Stimulated activated CD8-positive, alpha-beta memory T cell treated with anti-CD3 and anti-CD28 coated beads, Interleukin-4, amount 100 ng/mL, for 1 hour (primary cell): ENCODE measurements at places on chromosomes 7 and 10.

- no peak for DNase-seq
These were observed 175.8 kb upstream of the LYZL1 start for GRCh38 chr10:29112827-29113615.

DNA sequence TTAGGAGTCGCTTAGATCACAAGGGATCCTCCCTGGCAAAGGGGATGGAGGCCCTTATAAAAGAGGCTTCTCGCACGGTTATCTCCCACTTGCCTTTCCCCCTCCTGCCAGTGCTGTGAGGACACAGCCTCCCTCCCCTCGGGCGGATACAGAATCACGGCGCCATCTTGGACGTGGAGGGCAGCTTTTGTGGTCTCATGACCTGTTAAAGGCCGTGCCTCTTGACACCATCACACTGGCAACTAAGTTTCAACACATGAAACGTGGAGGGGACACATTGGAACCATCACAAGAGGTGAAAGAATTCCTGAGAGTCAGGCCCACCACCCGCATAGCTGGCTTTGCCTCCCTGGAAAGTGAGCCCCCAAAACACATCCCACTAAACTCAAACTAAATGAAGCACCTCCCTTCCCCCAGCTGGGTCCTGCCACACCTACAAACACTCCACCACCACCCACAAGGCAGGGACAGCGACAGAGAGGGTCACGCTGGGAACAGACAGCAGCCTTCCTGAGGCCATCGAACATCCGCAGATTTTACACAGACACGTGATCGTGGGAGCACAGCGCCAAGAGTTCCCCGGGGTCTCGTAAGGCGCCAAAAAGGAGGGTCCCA lies 110.6 kb downstream of the TCERG1L start:
- DNase-seq: no peak

DNA sequence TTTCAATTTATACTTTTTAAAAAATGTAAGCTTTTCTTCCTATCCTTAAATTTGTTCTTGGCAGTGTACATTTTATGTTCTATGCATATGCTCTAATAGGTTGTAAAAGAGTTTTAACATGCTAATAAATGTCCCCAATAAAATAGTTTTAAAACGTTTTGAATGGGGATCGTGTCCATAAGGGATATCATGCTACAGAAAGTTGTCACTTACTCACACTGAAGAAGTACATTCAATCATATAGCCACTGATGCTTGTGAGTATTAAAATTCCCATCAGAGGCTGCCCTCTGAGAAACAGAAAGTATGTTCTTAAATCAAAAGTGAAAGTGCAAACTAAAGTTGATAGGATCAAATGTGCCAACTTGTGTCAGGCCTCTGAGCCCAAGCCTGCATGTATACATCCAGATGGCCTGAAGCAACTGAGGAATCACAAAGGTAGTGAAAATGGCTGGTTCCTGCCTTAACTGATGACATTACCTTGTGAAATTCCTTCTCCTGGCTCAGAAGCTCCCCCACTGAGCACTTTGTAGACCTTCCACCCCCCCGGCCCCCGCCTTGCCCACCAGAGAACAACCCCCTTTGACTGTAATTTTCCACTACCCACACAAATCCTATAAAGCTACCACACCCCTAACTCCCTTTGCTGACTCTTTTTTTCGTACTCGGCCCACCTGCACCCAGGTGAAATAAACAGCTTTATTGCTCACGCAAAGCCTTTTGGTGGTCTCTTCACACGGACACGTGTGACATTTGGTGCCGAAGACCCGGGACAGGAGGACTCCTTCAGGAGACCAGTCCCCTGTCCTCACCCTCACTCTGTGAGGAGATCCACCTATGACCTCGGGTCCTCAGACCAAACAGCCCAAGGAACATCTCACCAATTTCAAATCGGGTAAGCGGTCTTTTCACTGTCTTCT lies 877 bp upstream of the NOD1 start:
- no peak for DNase-seq

- DNase-seq: no peak
These were observed 12.4 kb downstream of the ANTXRL start for GRCh38 chr10:46299286-46299535.

- no peak for DNase-seq
These were observed 12.8 kb upstream of the POT1 start for GRCh38 chr7:124942399-124942798.

DNA sequence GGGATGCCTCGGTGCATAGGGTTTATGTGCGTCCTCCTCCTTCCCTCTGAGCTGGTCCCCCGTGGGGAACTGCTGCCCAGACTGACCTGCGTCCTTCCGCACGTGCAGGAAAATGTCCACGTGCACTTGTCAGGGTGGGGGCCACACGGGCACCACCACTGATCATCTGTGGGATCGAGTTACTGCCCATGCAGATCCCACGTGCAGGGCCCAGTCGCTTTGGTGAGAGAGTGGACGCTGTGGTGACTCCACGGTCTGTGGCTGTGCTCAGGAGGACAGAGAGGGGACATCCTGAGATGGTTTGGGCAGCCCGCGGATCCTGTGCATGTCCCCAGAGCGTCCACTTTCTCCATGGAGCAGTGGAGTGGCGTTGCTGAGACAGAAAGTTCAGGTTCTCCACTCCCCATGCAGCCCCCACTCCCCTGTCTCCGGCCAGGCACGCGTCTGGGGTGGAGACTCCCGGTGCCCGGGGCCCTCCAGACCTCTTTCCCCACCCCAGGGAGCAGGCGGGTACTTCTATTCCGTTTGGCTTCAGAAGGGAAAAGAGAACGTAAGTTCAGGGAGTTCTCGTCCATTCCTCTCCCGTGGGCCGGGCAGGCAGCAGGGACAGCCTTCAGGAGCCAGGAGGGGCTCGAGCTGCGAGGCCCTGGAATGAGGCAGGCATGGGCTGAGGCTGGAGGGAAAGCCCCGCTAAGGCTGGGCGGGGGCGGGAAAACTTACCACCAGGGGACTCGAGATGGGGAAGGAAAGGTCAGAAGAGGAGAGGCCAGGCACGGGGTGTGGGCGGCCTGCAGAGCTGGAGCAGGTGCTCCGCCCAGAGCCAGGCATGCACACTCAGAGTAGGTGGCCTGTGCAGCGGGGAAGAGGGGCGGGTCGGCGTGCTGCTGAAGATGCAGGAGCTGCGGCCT lies 59.9 kb downstream of the EGFR start:
- DNase-seq: no peak

GRCh38 chr10:74137992-74138391 lies 12.6 kb downstream of the AP3M1 start:
- no peak for DNase-seq

- DNase-seq: no peak
These were observed 23.9 kb downstream of the SCD start for GRCh38 chr10:100370714-100371481.

DNA sequence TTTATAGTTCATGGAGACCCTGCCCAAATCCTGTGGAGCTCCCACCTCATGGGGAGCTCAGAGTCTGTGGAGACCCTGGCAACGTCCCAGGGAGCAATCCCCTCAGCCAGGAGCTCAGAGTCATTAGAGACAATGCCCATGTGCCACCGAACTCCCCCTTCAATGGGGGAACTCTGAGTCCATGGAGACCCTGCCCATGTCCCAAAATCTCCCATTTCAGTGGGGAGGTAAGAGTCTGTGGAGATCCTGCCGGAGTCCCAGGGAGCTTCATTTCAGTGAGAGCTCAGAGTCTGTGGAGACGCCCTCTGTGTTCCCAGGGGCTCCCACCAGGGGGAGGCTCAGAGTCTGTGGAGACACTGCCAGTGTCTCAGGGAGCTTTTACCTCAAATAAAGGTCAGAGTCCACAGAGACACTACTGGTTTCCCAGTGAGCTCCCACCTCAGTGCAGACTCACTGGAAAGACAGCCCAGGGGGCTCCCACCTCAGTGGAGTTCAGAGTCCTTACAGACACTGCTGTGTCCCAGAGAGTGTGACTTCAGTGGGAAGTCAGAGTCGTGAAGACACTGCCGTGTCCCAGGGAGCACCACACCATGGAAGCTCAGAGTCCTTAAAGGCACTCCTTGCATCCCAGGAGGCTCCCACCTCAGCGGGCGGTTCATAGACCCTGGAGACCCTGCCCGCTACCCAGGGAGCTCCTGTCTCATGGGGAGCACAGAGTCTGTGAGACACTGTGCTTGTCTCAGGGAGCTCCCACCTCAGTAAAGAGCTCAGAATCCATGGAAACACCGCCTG lies 5.0 kb downstream of the MYO1G start:
- no peak for DNase-seq

DNA sequence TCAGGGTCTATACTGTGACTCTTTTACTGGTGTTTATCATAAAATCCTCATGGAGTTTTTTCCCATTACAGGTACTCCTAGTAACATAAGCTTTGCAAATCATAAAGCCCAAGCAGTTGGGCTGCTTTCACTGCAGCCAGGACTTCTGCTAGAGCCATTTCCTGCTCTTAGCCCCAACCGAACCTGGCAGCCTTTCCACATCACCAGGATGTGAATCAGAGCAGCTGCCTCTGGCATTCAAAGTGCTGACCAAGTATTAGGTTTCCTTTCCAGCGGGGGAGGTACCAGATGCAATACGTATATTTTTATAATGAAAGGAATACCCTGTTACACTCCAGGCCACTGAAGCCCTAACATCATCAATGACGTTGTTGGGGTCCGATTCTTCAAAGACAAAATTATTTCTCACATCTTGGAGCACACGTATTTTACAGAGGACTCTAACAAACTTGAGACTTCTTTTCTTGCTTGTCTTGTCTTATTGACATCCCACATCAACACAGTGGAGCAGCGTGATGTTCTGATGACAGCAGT lies 3.6 kb upstream of the HTR5A start:
- DNase-seq: no peak

DNA sequence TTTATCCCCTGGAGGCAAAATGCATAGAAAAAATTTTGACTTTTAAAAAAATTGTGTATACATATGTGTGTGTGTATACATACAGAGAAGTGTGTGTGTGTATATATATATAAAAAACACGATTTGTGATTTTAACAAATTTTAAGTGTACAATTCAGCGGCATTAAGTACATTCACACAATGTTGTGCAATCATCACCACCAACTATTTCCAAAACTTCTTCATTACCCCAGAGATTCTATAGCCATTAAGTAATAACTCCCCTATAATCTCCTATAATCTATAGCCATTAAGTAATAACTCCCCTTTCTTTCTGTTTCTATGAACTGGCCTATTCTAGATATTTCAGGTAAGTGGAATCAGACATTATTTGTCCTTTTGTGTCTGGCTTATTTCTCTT lies 20.7 kb upstream of the CAMK2B start:
- no peak for DNase-seq

- DNase-seq: no peak
These were observed 6.5 kb upstream of the GIMAP8 start for GRCh38 chr7:150443793-150444540.

DNA sequence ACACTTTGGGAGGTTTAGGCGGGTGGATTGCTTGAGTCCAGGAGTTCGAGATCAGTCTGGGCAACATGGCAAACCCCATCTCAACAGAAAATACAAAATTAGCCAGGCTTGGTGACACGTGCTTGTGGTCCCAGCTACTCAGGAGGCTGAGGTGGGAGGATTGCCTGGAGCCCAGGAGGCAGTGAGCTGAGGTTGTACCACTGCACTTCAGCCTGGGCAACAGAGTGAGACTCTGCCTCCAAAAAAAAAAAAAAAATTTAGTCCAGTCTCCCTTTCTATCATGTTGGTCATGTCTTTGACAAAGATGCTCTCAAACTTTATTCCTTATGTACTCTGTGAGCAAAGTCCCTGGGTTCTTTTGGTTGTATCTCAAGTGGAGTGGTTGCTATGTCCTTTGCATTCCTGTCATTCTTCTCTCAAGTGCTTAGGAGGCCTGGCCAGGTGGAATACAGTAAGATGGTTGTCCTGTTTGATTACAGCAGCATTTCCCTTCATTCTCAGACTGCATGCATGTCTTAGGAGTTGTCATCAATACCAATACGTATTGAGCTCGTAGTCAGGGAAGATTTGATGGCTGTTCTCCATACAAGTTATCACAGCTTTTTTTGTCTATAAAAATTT lies 85.7 kb downstream of the MMRN2 start:
- DNase-seq: no peak

DNA sequence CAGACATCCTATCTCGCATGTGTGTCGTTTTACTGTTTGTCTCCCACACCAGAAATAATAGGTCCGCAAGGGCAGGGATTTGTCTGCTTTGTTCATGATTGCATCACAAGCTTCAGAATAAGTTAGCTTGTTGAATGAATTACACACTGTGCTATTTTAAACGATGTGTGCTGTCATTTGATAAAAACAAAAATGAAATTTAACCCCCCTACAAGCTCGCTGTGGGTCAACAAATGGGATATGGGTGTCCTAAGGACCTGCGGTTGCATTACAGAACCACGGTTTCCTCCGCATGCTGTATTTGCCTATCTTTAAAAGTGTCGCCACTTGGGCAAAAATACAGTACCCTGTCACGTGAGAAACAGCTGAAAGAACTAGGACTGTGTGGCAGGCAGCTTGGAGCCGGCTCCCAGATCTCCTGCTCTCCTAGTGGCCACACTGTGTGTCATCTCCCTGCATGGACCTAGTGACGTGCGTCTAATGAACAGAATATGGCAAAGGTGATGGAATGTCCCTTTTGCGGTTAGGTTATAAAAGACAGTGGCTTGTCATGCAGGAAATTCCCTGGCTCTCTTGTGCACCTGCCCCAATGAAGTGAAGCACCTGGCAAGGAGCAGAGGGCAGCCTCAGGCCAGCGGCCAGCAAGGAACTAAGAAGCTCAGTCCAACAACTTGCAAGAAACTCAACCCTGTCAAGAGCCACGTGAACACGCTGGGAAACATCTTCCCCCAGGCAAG lies 32.9 kb upstream of the CRYGN start:
- DNase-seq: no peak

GRCh38 chr10:98135222-98135899 lies 904 bp downstream of the R3HCC1L start:
- DNase-seq: no peak

DNA sequence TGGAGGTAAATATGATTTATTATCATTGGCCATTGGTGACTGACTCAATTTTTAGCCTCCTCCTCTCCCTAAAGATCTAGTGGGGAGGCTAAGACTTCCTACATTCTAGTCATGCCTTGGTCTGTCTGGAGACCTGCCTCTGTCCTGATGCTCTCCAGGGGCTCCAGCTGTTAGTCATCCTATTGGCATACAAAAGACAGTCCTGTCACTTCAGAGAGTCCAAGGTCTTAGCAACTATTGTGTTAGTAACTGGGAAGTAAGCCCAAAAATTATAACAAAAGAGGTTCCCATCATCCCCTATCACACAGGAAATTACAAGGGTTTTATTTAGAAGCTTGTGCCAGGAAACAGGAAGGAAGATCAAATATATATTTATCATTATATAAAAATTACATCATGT lies 400.6 kb upstream of the VSTM2A start:
- no peak for DNase-seq

DNA sequence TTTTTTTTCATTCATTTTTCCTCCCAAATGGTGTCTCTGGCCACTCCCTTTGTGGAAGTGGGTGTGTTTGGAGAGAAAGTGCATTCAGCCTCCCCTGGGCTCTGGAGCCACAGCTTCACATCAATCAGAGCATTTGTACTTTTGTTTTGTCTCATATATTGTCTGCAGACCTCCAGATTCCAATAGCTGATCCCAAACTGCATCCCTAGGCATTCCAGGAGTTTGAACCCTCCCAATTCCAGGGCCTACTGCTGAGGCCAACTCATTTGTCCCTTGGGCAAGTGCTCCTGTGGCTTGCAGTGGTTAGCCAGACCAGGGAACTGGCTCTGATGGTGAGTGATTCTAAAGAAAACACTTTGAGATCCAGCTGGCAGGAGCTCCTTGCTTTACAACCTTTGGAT lies 163.3 kb downstream of the IPMK start:
- no peak for DNase-seq

- DNase-seq: no peak
These were observed 19.9 kb downstream of the WDR86 start for GRCh38 chr7:151389768-151390597.

GRCh38 chr7:141674171-141674671 lies 27.7 kb downstream of the DENND11 start:
- DNase-seq: no peak
